ENCODE measurements at places on chromosomes 3 and 15.

GRCh38 chr15:78049691-78050440 is 27.6 kb downstream of the TBC1D2B start:
- no peak for DNase-seq

- DNase-seq = peak; percentile 75
These were observed 399 bp downstream of the MYO9A start for GRCh38 chr15:72117486-72118016.

DNA sequence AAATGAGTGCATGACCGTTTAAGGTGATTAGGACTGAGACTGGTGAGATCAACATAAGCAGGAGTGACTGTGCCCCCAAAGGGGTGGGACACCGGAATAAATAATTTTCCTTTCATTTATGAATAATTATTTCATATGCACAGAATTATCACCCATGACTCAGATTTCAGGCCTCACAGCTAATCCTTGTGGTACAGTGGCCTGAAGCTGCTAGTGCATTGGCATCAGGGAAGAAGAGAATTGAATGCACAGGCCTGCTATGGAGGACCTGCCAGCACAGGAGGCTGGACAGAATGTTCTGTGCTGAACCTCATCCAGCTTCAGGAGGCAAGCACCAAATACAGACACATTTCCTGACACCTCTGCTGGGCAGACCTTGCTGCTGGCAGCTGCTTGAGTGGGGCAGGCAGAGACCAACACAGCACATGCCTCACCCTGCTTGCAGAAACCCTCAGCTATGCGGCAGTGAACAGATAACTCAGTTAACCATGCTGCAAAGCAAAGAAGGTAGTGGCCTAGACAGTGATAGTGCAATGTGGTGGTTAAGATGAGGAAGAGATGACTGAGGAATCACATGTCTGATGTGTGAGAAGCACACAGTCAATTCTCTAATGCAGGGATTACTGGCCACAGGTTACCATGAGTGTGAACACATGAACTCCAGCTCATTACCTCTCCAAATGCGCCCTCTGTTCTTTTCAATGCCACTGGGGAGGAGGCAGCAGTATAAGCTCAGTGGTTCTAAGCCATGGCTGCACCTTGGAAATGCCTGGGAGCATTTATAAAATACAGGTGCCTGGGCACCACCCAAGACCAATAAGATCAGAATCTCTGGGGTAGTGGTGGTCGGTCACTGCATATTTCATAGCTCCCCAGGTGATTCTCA is 68.1 kb upstream of the SCN5A start:
- DNase-seq = no peak

- DNase-seq = peak; percentile 36
These were observed 7.3 kb downstream of the SSR3 start for GRCh38 chr3:156547637-156548036.

Measured in brain microvascular endothelial cell (primary cell).